Lung microvascular endothelial cell (primary cell): ENCODE measurements at places on chromosomes 7 and 10.

- DNase-seq = no peak
These were observed 294.8 kb downstream of the GRID1 start for GRCh38 chr10:86071758-86072157.

DNA sequence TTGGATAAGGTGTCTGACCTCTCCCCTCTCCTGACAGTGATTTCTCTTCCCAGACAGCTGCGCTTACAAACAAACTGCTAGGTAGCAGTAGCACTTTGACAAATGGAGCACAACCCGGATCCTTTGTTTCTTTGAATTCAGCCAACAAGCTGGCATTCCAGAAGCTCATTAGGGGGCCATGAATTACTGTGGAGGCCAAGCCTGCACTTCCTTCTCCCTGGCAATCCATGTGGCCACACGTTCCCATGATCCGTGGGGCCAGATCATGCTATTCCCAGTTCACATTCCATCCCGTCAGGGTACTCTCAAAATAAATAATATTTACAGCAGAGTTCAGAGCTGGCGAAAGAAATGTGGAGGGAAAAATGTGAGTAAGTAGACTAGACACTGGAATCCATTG is 172.4 kb downstream of the PRPF18 start:
- no peak for DNase-seq

DNA sequence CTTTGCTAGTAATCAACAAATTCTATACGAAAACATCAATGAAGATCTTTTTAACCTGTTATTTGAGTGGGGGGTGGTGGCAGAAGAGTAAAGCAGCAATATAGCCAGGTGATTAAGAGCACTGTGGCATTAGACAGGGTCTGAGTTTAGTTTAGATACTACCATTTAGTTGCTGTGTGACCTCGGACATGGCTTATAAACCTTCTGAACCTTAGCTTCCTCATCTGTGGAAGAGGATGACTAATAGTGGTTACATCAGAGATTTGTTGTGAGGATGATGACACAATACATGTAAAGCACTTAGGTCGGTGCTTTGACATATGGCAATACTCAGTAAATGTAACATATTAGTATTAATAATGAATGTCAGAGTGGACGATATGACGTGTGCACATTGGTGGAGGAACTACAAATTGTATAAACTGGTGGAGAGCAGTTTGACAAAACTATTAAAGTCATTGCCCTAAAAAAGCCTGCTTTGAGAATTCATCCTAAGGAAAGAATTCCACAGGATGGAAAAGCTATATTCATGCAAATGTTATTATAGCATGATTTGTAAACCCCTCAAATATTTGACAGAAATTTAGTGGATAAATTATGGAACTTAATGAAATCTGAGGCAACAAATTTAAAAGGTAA is 24.3 kb downstream of the SPAG6 start:
- DNase-seq = peak; percentile 60

DNA sequence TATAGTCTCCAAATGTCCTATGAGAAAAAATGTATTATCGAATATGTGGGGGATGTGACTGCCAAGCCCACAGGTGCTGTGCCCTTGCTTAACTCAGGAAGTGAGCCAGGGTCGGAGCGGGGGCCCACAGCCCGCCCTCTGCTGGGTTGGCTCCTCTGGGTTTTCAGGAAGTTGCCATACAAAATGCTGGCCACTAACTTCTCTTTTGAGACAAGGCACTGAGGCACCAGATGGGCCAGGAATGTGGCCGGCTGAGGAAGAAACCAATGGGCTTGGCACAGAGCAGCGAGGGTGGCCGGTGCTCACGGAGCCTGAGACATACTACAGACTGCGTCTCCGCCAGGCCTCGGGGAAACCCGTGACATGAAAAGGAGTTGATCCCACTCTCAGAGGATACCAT is 58.9 kb downstream of the FAM53B start:
- no peak for DNase-seq

DNA sequence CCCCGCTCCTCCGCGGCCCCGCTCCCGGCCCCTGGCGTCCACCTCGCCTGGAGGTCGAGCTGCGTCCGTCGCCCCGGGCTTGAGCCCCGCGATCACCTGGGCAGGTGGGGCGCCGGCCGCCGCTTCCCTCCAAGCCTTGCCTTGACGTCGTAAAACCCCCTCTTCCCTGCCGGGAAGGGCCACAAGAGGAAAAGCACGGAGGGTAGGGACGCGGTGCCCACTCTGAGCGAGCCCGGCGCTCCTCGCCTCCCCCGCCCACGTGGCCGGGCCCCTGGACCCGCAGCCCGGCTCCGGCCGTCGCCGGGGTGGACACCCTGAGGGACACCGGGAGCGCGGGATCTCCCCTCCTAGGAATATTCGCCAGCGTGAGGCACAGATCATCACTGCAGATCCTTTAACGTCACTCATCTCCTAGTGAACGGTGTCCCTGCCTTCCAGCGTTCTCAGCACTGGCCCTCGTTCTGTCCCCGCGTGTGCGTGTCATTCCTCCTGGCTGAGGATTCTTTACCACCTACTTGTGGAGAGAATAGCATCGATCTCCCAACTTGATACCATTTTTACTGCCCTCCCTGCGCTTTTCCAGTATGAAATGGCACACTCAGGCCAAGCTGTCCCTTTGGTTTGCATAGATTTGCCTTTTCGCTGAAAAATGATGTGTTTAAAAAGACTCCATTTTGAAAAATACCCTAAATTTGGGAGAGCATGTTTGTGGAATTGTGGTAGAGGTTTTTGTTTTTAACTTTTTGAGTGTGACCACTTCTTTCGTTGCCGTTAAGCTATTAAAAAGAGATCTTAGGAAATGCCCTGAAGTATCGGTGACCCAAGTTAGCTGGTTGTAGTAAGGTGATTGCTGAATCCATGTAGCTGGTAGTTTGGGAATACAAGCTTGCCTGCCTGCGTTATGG is 649 bp downstream of the ACTR3B start:
- peak; percentile 32 for DNase-seq

- no peak for DNase-seq
These were observed 164.6 kb downstream of the GRK5 start for GRCh38 chr10:119371704-119372663.

DNA sequence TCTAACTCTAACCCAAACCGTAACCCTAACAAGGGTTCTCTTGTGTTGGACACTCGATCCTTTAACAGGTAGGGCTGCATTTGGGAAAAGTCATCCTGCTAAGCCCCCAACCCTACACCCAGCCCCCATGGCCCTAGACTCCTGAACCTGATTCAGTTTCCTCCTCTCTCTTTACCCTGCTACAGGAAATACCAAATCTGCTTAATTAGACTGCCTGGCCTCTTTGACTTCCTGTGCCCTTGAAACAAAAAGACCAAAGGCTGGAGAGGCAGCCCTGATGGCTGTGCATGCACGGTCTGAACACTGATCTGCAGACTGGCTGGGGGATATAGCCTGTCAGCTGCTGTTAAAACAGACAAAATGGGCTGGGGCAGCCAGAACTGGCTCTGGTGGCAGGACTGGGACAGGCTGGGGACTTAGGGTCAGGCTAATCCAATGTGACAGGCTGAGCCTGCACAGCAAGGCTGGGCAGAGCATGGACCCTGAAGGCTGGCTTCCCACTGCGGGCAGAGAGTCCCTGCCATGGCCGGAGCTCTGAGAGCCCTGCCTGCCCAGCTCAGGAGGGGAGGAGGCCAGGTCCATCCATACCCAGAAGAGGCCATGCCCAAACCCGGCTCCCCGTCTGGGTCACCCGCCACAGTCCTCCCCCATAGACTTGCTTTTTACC is 51.0 kb upstream of the MSMB start:
- DNase-seq = peak; percentile 29

DNA sequence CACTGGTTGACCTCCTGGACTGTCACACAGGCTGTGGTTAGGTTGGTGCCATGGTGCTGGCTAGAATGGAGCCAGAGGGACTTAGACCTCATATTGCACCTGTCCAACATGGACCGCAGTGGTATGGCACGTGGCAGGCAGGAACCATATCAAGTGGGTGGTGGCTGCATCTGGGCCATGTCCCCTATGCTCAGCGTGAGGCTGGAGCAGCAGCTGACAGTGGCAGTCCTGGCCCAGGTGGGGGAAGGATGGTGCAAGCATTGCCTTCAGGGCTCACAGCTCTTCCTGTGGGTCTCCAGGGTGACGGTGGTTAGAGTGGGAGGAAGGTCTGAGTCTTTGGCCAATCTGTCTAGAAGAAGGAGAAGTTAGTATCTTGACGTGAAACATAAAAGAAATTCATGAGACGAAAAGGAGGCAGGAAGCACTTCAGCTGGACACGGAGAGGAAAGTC is 54.5 kb upstream of the PFKFB3 start:
- DNase-seq = no peak

- no peak for DNase-seq
These were observed 2.2 kb downstream of the EMX2 start for GRCh38 chr10:117544711-117545140.

DNA sequence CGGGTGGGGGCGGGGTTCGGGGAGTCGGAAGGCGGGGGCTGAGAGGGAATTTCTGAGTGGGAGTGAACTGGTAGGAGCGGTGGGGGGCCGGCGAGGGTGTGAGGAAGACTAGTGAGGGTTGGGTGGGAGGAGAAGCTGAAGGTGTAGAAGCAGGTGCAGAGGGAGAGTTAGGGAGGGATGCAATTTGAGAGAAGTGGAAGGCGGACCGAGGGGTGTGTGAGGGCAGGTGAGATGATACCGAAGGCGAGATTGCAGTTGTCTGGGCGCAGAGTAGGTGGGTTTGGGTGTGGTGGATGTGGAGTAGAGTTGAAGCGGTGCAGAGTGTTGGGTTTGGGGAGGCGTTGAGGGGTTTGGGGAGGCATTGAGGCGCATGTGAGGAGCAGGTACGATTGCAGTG is 643 bp downstream of the KAT6B start:
- no peak for DNase-seq

DNA sequence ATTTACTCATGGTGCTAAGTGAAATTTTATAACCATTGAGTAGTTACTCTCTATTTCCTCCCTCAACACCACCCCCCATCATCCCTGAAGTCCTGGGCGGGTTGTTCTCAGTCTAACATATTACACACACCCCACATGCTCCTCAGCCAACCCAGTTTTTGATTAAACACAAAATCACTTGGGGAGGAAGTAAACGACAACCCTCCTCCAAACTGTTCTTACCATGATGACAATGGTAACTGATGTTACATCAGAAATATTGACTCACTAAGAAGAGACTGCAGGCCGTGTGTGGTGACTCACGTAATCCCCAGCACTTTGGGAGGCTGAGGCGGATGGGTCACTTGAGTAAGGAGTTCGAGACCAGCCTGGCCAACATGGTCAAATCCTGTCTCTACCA is 44.2 kb downstream of the RAB11FIP2 start:
- DNase-seq = peak; percentile 2

- peak; percentile 54 for DNase-seq
These were observed 6.6 kb downstream of the DMBT1 start for GRCh38 chr10:122567056-122567660.

DNA sequence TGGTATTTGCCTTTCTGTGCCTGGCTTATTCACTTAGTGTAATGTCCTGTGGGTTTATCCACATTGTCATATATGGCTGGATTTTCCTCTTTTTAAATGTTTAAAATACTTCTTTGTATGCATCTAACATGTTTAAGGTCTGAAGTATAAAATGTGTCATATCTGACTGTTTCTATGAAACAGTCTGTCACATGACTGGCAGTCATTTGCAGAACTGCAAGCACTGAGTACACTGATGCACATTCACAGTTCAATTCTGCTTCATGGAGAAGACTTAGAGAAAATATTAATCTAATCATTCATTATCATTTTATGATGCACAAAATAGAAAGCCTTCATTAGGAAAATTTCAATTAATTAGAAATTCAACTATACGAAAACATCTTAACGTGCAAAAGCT is 119.7 kb upstream of the PRSS58 start:
- DNase-seq = no peak

DNA sequence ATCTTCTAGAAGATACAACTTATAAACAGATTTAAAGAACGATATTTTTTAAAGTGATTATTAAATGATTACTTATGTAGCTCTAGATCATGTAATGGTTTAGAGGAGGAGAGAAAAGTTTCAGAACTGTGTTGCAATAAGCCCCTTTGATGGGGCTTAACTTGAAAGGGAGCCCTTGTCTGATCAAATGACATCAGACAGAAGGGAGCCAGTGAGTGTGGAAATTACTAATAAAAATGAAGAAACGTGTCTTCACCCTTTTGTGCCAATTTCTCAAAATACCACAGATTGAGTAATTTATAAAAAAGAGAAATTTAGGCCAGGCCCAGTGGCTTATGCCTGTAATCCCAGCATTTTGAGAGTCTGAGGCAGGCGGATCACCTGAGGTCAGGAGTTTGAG is 318.2 kb downstream of the EXOC4 start:
- no peak for DNase-seq

- no peak for DNase-seq
These were observed 284.3 kb downstream of the TCERG1L start for GRCh38 chr10:131027256-131027655.

DNA sequence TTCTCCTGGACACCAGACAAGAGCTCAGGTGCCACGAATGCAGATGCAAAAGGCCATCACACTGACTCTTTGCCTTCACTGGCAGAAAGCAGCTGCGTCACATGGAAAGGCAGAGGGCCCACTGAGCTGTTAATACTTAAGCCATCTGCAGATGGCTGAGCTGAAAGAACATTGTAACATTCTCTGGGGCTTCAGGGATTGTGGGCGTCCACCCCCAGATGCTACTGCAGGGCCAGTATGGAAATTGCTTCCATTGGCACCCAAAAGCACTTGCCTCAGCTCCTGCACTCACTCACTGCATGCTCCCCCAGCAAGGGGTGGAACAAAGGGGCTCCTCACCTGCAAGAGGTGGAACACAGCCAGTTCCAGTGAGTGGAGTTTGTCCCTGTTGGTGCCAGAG is 1264.6 kb downstream of the REEP3 start:
- no peak for DNase-seq

- DNase-seq = no peak
These were observed 104.6 kb downstream of the HECTD2 start for GRCh38 chr10:91514787-91515186.

DNA sequence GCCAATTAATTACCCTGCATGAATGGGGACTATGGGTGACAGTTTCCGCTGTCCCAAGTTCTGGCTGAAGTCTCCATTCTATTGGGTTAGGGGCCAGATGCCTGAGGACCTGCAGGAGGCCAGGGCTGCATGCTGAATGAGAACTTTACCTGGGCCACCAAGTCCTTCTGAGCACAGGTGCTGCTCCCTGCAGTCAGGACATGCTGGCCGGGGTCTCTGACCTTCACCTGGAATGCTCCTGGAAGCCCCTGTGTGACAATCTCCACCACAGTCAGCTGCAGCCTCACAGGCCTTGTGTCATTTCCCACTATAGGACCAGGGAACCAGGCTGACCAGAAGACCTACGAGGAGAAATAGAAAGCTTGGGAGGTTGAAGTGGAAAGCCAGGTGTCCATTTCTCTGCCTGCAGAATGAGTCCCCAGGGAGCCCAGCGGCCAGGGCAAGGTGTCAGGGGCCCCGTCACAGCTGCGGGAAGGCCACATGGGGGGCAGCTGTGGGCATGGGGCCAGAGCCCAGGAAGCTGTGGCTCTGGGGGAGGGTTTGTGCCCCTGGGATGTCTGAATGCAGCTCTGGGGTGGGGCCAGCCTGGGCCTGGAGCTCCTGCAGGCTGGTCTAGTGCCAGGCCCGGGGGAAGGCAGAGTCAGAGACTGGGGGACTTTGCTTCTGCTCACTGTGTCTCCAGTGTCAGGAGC is 5.6 kb upstream of the GIMAP8 start:
- DNase-seq = no peak

GRCh38 chr7:41028580-41028979 is 674.3 kb downstream of the INHBA start:
- no peak for DNase-seq

GRCh38 chr7:80517282-80517747 is 5.5 kb upstream of the GNAT3 start:
- no peak for DNase-seq
